Stimulated activated CD8-positive, alpha-beta memory T cell treated with anti-CD3 and anti-CD28 coated beads, Interleukin-7, amount 100 ng/mL, for 1 hour (primary cell): ENCODE measurements at places on chromosomes 11 and 22.

DNA sequence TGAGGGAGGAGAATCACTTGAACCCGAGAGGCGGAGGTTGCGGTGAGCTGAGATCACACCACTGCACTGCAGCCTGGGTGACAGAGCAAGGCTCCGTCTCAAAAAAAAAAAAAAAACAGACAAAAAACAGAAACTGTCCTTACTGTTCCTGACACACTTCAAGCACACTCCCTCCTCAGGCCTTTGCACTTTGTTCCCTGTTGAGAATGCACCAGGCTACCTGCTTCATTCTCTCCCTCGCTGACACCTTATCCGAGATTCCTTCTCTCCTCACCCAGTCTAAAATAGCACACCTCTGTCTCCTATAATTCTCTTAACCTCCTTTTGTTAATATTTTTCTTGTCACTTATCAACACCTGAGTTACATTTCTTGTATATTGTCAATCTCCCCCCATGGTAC lies 32.3 kb upstream of the TECTA start:
- no peak for DNase-seq

DNA sequence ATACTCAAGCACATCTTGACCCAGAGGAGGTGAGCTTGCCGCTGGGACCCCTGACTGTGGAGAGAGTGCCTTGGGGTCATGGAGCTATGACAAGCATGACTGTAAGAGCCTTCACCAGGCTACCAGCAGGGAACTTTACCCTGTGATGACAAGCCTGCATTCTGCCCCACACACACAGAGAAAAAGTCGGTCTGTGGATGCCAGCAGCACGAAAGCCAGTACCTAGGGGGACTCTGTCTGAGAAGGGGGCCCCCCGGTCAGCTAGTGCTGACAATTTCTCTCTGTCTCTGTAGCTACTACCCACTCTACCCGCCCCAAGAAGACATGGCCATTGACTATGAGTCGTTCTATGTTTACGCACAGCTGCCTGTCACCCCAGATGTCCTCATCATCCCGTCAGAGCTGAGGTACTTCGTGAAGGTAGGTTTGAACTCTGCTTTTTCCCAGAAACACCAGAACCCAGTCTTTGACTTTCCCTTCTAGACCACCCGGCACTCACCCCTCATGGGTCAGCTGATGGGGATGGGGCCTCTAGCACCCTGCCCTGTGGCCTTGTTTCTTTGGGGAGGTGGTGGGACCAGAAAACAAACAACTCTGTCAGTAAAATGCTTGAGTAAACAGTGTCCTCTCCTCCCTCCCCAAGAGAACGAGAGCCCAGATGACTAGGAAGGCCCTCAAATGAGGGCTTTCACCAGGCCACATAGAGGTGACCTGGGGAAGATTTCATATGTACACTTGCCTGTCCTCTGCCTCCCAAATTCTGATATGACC lies 18.9 kb upstream of the CDC42EP2 start:
- DNase-seq, result no peak

DNA sequence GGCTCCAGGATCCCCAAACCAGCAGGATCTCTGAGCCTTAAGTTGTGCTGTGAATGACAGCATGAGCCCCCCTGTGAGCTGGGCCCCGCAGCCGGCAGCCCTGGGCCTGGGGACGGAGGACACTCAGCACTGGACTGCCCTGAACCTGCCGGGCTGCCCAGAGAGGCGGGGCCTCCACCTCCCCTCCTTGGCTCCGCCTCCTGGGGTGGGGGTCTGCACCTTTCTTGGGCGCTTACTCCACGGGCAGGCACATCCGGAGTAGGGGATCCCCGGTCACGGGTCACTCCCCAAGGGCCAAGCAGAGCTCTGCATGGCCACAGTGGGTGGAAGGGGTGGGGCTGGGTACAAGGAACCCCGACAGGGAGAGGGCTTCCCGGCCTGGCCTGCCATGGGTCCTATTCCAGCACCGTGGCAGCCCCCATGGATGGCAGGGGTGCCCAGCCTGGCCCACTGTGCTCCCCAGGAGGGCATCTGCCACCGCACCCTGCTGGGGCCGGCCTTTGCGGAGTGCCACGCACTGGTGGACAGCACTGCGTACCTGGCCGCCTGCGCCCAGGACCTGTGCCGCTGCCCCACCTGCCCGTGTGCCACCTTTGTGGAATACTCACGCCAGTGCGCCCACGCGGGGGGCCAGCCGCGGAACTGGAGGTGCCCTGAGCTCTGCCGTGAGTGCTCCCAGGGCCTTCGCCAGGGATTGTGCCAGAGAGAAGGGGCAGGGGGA lies 5.4 kb downstream of the MUC5B start:
- DNase-seq, result no peak

GRCh38 chr11:73316422-73316821 lies 8.3 kb downstream of the ARHGEF17 start:
- DNase-seq, result no peak

DNA sequence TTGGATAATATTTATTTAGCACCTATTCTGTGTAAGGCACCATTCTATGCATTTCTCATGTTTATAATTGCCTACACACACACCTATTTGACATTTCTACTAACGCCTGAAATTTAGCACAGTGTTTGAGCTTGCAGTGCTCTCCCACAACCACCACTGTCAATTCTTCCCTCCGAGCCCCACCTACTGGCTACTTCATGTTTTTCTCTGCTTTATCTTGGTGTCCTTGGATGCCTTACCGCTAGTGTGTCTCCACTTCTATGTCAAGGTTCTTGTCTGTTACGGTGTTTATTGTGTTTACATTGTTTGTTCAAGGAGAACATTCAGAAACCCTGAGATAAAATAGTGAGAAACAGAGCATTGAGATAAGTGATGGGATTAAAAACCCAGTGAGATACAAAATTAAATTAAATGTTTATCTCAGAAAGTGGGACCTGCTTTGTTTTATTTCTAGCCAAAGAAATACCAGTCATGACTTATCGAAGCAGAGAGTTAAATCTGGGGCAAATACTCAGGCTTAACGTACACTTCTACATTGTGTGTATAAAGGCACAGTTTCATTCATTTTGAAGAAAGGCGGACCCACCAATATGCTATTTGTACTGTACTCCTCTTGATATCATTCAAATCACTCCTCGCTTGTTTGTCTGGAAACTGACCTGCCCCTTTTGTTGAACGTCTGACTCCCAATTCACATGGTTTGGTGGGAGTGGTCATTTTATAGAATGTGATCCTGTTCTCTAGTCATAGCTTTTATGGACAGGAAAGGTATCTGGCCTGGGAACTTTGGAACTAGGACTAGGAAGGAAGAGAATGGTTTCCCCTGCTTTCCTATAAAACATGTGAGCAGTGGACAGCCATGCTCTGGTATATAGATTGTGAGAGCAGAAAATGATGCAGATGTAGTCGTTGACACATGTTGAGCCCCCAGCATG lies 39.2 kb upstream of the SLC36A4 start:
- DNase-seq, result no peak

- no peak for DNase-seq
Observed at GRCh38 chr11:88313441-88313840, 24.1 kb downstream of the CTSC start.

DNA sequence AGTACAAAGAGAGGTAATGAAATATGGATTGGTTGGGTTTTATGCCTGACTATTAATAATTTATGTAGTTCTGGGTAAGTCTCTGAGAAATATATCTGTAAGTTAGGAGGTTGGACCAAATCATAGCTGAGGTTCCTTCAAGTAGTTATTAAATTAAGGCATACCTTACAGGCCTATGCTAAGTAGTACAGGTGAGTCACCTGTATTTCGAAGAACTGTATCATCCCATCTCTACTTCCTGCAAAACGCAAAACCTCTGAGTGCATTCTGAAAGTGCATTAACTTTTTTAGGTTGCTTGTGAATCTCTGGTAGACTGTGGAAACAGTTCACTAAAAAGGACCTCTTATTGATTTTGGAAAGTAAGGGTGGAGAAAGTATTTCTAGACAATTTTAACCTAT lies 37.1 kb downstream of the APOL5 start:
- DNase-seq, result no peak

DNA sequence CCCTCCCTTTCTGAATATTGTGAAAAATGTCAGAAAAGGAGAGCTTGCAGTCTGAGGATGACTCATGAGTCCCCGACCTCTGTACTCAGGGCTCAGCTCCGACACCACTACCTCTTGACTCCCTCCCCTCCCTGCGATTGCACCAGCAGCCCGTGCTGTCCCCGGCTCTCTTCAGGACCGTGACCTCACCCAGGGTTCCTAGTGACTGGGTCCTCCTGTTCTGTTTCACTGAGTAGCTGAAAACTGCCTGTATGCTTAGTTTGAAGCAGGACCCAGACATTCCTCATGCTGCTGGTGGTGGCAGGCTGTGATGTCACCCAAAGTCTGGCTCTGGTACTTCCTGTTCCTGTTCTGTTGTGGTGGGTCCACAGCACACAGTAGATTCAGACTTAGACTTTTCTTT lies 11.7 kb downstream of the PHRF1 start:
- DNase-seq, result peak; percentile 44

DNA sequence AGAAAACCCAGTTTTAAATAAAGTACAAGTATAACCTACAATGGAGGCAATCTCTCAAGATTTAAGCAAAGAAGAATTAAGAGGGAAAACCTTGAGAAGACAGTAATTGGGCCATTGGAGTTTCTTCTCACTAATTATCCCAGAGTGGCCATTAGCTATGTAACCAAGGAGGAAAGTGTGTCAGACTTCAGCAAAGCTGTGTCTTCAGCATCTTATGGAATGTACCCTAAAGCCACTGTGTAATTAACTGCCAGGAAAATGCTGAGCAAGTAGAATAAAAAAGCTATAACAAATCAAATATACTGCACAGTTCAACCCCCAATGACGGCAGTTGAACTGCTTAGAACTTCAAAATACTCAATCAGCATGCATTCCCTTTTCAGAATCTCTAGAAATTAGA lies 261.6 kb downstream of the TTC28 start:
- no peak for DNase-seq

DNA sequence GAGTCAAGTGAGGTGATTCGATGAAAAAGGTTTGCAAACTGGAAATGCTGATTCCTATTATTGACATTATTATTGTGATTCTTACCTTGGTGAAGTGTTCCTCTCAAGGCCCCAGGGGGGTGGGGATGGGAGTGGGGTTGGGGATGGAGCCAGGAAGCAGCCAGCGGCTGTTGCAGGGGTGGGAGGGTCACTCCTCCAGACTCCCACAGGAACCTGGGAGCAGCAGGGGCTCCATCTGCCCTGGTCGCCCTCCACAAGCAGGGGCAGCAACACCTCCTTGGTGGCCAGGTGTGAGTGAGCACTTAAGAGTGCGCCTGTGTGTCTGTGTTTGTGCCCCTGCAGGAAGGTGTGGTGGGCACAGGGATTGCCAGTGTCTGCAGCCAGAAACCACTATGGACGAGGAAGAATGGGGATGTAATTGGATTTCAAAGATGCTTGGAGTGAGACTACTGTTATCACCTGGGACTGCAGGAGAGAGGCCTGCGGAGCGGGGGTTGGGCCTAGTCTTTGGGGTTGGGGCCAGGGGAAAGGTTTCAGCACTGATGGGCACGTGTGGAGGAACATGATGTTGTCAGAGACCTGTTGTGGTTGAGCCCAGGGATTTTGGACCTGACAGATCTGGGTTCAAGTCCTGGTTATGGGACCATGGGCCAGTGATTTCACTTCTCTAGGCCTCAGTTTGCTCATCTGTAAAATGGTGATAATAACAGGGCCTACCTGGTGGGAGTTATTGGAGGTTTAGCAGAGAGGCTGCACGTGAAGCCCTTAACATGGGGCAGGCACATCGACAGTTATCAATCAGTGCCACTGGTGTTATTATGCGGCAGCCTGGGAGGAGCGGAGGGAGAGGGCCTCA lies 3.6 kb upstream of the TP53I11 start:
- no peak for DNase-seq

GRCh38 chr22:19446603-19447329 lies 745 bp downstream of the C22orf39 start:
- no peak for DNase-seq

- no peak for DNase-seq
Observed at GRCh38 chr11:14451825-14452224, 47.8 kb downstream of the COPB1 start.

DNA sequence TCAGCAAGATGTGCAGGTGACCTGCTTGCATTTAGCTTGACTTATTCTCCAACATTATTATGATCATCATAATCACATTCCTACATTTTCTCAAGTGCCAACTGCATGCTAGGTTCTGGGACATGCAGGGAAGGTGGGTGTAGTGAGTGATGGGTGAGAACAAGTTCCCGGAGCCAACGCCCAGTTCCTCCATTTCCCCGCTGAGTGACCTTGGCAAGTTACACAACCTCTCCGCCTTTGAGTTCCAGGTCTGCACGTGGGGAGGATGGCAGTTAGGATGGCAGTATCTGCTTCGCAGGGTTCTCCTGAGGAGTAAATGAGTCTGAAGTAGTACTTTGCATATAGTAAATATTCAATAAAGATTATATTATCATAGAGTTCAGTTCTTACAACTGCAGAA lies 140.3 kb downstream of the GRIK4 start:
- DNase-seq, result no peak

GRCh38 chr11:1327064-1327460 lies 17.6 kb upstream of the TOLLIP start:
- no peak for DNase-seq

DNA sequence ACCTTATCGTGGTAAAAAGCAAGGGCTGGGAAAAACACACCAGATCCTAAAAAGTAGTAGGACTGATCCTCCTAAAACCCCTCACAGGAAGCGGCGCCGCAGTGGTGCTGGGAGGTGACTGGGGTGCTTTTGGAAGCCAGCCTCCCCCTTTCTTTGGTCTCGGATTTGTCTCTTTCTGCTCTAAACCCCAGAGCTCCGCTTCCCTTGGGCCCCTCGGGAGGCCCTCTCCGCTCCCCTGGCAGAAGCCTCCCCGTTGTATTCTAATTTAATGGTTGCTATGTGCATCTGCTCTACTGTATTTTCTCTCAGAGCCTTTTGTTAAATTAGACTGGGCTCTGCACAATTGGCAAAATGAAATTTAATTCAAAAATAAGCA lies 587.7 kb downstream of the OPCML start:
- DNase-seq, result no peak

DNA sequence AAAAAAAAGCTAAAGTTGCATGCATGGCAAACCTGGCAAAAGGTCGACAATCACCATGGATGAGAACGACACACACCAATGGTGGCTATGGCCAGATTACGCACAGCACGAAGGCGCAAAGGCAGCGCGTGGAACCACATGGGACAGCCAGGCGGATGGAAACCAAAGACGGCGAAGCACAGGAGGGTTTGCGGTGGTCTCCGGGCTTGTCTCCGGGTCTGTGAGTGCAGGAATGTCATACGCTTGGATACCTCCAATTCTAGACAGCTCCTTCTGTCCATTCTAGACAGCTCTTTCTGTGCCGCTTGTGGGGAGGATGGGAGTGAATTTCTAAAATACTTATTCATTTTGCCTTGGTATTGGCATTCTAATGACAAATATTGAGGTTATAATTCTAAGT lies 685.4 kb downstream of the BRD1 start:
- no peak for DNase-seq
